ENCODE measurements at places on chromosomes 1 and 21.

DNA sequence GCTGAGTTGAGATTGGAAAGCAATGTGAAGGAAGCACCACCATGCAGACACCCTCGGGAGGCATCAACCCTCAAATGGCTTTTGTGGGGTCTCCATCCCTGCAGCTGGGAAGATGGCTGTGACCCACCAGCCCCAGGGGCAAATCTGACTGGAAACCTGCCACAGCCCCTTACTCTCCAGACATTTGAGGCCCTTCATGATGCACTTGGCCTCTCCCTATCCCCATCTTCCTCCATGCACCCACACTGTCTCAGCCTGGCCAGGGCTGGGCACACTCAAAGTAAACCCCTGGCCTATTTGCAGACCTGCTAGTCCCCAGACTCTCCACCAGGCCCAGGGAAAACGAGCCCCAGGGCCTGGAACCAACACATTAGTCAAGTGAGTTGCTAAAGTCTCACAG, 205.2 kb downstream of the MATN1 start:
- DNase-seq: no peak

- no peak for DNase-seq
Measured at GRCh38 chr1:200182701-200183100, 155.2 kb downstream of the NR5A2 start.

DNA sequence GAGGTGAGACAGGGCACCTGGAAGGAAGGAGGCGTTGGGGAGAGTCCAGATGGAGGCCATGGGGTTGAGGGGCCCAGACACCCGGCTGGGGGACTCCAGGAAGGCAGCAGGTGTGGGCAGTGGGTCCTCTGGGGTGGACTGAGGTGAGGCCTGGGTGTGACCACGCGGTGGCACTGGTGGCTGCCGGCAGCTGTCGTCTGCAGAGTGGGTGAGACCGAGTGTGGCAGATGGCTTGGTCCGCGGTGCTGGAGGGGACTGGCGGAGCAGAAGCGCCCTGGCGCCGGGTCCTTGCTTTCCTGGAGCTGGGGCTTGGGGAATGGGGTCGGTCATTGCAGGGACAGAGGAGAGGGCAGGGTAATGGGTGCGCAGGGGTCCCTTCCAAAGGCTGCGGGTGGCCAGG, 12.5 kb downstream of the AGRN start:
- no peak for DNase-seq

DNA sequence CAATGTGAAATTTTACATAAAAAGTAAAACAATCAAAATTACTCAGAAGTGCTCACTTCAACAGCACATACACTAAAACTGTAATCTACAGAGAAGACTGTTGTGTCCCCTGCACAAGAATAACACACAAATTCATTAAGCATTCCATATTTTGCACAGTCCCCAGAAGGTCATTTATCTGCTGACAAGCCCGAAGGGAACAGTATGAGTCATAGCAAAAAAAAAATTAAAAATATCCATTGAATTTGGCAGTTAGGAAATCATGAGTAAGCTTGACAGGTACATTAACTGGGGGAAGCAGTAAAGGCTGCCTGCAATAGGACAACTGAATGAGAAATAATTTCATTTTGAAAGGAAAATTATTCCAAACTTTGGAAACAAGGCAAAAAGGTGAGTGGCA, 3.3 kb upstream of the CACYBP start:
- no peak for DNase-seq

DNA sequence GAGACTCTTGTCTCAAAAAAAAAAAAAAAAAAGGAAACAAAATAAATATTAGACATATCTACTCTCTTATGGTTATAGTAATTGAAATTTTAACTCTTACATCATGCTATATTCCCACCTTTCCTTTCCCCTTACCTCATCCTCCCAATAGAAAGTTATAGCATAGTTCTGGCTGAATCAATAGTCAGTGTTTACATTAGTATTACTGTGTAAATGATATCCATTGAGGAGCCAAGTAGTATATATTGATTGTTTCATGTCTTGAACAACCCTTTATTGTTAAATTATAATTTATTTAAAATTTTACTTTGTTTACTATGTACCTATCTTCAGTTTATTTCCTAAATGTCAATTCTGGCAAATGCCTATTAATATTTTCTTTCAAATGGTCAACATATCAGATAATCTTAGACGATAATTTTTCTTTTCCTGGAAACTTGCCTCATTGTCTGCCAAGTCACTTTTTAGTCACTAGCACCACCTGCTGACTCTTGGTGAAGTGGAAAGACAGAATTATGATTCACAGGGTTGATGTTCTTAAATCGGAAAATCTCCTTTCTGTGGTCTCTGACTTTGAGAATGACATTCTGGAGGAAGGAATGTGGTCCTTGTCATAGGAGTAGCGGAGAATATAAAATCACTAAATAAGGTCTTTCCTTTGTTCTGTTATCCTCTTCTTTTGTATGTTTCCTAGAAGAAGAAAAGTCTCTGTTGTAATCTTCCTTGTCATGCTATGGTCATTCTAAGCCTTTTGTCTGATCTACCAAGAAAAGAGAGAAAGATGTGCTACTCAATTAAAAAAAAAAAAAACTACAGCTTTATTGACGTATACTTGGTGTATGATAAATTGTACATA, 8.6 kb downstream of the HJV start:
- DNase-seq: peak; percentile 71

DNA sequence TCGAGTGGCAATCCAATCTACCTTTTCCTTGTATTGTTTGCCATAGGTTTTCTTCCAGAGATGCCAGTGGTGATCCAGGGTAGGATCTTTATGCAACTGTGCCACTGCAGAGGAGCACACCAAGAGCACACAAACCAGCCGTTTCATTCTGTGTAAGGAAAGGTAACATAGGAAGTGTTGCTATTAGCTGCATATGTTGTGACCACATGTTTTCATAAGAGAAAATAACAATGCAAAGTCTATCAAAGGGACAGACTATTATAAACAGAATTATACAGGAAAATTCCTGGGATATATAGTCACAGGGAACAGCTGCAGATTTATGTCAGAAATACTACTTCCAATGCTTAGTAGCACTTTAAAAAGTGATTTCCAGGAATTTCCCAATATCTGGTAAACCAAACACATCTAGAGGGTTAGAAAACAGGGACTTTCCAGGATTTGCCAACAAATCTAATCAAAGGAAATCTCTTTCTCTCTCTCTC, 919 bp downstream of the CTSS start:
- DNase-seq: no peak

- DNase-seq: no peak
Measured at GRCh38 chr1:168373869-168374268, 93.2 kb downstream of the TBX19 start.

DNA sequence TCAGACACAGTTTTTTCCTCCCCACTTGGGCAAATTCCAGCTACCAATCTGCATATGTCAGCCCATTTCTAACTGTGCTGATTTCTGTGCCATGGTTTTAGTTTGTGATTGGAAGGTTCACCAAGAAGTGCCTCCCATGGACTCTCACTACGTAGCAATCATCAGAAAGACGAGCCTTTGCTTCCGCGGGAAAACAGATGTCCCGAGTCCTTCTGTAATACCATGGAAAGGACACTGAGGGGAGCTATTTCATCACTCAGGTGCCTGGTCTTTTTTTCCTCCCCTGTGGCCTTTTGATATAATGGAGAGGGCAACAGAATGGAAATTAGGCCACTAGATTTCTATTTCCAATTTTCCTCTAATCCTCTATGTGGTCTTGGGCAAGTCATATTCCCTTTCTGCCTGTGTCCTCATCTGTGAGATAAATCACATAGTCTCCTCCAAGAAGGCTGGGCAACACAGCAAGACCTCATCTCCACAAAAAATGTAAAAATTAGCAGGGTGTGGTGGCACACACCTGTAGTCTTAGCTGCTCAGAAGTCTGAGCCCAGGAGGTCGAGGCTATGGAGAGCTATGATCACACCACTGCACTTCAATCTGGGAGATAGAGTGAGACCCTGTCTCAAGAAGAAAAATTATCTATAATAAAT, 24.8 kb downstream of the LEMD1 start:
- no peak for DNase-seq

- DNase-seq: no peak
Measured at GRCh38 chr1:244354810-244355278, 96.9 kb downstream of the ADSS2 start.

DNA sequence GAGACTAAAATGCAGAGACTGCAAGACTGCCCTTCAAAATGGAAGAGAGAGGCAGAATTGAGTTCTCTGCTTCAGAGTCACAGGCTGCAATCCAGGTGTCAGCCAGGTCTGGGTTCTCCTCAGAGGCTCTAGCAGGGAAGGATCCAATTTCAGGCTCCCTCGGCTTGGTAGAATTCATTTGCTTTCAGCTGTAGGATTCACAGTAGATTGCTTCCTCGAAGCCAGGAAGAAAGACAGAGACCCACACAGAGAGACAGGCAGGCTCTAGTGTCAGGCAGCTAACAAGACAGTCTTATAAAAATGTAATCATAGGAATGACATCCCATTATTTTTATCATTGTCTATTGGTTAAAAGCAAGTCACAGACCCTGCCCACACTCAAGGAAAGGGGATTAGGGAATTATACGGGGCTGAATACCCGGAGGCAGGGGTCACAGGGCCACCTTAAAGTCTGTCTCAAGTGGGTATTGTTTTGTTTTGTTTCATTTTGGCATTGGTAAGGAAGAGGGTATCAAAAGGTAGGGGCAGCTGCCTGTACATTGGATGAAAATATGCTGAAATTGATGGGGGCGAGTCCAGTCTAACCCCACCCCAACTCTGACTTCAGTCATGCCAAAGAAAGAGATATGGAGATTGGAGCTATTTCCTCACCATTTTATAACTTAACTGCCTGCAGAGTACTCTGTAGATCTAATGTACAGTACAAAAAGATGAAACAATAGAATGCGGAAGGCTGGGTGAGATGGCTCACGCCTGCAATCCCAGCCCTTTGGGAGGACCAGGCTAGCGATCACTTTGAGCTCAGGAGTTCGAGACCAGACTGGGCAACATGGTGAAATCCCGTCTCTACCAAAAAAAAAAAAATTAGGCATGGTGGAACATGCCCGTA, 9.5 kb upstream of the TBCE start:
- no peak for DNase-seq

GRCh38 chr1:15731735-15732685, 4.0 kb upstream of the SLC25A34 start:
- no peak for DNase-seq

- DNase-seq: no peak
Measured at GRCh38 chr1:1889847-1890505, 911 bp downstream of the GNB1 start.

DNA sequence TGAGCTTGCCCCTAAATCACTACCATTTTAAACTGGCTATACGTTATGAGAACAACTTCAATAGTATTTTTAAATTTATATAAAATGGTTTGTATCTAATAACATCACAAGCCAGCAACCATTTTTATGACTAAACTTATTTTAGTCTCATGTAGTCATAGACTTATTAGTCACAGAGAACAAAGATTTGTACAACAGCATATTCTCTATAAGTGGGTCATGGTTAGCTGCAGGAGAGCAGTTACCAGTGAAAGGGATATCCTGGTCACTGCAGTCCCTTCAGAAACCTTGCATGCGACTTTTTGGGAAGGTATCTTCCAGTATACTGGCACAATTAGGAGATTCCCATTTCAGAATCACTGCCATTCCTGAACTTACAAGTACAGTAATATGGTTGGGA, 90.0 kb downstream of the HFM1 start:
- DNase-seq: no peak

DNA sequence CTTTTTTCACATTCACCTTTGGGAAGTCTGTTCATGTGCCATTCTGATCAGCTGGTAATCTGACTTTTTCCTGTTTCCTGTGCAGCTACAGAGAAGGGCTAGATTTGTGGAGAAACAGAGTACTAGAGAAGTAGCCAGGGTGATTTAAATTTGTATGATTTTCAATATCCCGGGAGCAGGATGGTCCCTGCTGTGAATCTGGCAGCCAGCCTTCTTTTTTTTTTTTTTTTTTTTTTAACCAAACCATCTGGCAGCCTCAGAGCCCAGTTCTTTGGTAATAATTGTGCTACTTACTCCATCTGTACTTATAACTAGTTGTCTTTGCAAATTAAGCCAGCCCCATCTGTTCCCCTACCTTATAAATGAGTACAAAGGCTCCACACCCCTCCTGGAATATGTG, 248.6 kb upstream of the DEPDC1 start:
- DNase-seq: no peak

GRCh38 chr1:117416004-117416403, 48.8 kb downstream of the MAN1A2 start:
- DNase-seq: no peak

GRCh38 chr1:168507231-168507630, 36.6 kb downstream of the XCL2 start:
- DNase-seq: no peak

GRCh38 chr1:10195570-10195969, 14.8 kb upstream of the KIF1B start:
- no peak for DNase-seq

GRCh38 chr21:31592963-31593560, 66.4 kb upstream of the SOD1 start:
- DNase-seq: no peak

DNA sequence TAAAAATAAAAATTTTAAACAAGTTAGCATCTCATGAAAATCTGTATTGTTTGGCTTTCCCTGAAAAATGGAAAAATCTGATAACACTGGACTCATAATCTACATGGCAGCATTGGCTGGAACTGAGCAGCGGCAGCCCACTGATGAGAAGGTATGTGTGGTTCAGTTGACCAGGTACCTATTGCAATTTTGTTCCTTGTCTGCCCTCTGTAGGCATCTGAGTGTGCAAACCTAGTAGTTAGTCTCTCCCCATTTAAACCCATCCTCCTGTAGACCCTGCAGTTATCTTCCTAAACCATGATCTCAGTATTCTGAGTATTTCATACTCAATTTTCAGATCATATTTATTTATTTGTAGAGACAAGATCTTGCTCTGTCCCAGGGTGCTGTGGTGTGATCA, 59.4 kb upstream of the SERBP1 start:
- no peak for DNase-seq

DNA sequence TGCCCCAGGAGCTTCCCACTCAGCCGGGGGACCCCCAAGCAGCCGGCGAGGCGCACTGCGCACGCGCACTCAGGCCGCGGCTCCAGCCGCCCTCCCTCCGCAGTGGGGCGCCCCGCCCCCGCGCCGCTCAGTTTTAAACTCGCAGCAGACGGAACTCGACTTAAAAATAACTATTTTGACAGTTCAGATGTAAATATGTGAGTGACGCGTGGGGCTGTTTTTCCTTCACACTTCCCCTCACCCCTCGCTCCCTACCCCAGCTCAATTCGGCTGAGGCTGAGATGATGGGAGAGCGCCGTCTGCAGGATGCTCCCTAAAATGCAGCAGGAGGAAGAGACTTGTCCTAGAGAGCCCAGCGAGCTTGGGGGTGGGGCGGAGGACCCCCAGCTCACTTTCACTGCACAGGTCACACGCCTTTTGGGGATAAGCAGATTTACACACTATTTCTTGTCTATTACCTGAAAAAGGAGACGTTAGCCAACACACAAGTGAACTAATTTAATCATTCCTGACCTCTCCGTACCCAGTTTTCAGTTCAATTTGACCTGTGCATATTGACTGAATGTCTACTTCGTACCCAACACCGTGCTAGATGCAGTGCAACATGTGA, 8.9 kb upstream of the LEMD1 start:
- peak; percentile 6 for DNase-seq

DNA sequence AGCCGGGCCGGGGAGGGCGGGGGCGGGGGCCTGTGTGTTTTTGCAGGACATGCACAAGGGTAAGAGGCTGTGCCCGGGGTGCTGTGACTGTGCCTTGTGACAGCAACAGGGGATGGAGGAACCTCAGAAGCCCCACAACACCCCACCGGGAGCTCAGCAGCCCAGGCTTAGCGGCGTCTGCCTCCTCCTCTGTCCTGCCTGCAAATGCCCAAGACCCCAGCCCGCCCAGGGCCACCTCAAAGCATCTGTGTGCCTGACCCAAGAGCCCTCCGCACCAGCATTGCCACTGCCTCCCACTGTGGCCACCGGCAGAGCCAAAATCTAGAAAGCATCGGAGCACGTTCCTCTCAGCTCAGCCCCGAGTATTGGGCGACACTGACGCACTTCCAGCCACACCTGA, 2.7 kb upstream of the ACTRT2 start:
- DNase-seq: no peak

All from hematopoietic multipotent progenitor cell treated with erythropoietin and hydrocortisone succinate and interleukin-3 and kit ligand, for 15 days (in vitro differentiated cells).